ENCODE measurements at places on chromosomes 6 and 20.

- no peak for DNase-seq
These were observed 24.0 kb upstream of the MLN start for GRCh38 chr6:33827546-33828451.

- DNase-seq = no peak
These were observed 1204.0 kb upstream of the ADGRB3 start for GRCh38 chr6:67431076-67431475.

GRCh38 chr6:64050590-64050989, 415.0 kb downstream of the PHF3 start:
- DNase-seq = no peak

GRCh38 chr20:46967646-46968045, 73.0 kb downstream of the EYA2 start:
- DNase-seq = no peak

- no peak for DNase-seq
These were observed 150.1 kb downstream of the SASH1 start for GRCh38 chr6:148492654-148493290.

GRCh38 chr20:10654630-10655029, 19.2 kb downstream of the JAG1 start:
- DNase-seq = peak; percentile 59

DNA sequence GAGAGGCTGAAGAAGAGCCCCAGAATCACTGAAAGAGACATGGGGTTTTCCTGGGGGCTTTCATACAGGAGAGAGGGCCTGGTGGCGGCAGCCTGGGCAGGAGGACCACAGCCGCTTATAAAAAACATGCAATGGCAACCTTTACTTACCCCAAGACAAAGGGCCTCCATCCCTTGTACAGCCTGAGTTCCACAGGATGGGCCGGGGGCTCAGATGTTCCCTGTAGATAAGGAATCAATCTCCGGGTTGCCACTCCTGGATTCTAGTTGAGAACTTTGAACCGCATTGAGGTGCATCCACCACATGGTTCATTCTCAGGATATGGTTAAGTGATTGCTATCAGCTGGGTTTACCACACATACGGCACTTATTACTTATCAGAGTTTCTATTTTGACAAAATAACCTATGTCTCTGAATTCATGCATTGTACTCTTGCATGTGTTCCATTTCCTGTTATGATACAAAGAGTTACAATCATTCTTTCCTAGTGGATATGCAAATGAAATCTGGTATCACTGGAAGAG, 677.6 kb downstream of the KIF16B start:
- no peak for DNase-seq

GRCh38 chr6:35960187-35960586, 39.3 kb upstream of the SRPK1 start:
- no peak for DNase-seq

GRCh38 chr20:12482661-12483060, 526.1 kb upstream of the SPTLC3 start:
- no peak for DNase-seq

DNA sequence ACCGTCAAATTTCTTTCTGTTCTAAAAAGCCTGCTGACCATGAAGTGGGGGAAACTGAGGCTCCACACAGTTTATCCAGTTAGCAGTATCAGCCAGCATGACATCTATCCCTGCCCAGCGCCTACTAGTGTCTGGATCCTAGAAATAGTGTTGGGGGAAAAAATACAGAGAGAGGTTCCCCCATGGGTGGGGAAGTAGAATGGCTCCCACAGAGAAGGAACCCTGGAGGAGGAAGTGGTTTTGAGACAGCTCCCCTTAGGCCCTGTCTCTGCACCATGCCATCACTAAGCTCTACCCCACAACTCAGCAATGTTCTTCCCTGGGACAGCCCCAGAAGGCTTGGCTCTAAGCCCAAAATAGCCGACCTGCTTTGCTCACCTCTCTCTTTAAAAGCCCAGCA, 153.4 kb downstream of the MBOAT1 start:
- no peak for DNase-seq

- peak; percentile 48 for DNase-seq
These were observed 196.0 kb downstream of the BTBD3 start for GRCh38 chr20:12113468-12114371.

GRCh38 chr20:37523911-37524700, 3.1 kb downstream of the NNAT start:
- no peak for DNase-seq

DNA sequence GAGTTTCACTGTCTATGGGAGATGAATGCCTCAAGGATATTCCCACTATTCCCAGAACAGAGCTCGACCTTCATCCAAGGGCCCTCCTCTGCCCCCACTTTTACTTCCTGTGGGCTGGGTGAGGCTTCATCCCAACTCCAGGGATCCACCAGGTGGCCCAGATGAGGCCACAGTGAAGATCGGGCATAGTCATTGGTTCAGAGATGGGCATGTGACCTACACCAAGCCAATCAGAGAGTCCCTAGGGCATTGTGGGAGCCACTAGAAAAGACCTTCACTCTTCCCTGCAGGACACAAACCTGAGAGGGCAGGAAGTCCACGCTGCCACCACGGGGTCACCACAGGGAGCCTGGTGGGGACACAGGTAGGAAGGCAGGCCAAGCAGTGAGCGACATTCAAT, 72.9 kb upstream of the SLC22A16 start:
- DNase-seq = no peak

DNA sequence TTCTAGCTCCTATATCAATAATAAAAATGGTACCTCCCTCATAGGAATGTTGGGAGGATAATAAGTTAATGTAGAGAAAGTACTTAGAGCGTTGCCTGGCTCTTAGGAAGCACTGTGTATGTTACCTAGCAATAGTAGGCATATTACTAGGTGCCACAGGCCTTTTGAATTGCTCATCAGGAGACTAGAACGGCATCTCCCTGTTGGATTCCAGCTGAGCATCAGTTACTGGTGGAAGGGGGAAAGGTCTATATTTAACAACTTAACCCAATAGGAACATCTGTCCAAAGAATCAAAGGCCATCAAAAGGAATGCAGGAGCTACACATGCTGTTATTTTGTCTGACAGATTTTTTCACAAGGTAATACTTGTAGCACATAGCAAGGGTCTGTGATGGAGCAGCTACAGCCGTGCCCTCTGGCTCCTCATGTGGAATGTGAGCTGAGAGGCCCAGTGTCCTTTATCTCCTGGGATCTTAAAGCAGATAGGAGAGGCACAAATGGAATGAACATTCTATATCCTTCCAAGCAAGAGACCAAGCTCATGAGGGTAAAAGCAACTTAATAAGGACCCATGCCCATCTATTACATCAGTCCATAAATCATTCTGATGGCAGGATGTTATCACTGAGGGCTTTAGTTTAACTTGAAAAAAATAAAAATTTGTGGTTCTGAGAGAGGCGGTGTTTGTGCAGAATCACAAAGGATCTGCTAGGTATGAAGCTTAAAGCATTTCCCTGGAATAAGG, 184.9 kb upstream of the LAMP5 start:
- no peak for DNase-seq

DNA sequence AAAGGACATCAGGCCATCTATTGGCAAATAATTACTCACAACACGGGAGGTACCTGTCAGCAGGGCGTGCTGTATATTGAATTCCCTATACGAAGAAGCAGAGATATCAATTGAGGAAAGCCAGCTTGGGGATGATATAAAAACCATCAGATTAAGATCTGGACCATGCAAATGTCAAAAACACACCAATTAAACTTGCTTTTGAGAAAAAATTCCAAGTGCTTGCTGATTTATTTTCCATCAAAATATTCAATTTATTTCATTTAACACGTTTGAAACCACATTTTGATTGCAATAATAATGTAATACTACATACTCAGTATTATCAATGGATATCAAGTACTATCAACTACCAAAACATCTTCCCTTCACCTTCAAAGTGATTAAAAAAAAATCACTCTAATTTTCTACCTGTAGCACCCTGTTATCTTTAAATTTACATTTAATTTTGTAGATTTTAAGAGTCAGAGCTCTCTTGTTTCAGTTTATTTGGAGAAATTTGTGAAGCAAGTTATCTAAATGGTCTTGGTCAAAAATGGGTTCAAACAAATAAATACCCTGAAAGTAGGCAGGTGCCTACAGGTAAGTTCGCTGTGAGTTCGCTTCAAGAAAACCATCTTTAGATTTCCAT, 6.8 kb upstream of the TBX18 start:
- no peak for DNase-seq

- DNase-seq = no peak
These were observed 35.3 kb downstream of the FOXP4 start for GRCh38 chr6:41581381-41581991.

DNA sequence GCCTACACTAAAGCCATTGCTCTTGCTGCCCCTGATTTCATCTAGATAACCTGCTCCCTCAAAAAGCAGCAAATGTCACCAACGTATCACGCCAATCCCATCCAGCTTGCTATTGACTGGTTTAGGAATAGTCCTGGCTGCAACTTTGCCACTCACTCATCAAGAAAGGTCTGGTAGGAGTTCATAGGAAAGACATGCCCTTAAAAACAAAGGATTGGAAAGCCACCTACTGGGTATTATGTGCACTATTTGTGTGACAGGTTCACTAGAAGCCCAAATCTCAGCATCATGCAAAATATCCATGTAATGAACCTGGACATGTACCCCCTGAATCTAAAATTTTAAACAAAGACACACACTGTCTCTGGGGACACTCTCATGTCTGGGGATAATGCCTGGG, 170.4 kb upstream of the COL21A1 start:
- DNase-seq = no peak

DNA sequence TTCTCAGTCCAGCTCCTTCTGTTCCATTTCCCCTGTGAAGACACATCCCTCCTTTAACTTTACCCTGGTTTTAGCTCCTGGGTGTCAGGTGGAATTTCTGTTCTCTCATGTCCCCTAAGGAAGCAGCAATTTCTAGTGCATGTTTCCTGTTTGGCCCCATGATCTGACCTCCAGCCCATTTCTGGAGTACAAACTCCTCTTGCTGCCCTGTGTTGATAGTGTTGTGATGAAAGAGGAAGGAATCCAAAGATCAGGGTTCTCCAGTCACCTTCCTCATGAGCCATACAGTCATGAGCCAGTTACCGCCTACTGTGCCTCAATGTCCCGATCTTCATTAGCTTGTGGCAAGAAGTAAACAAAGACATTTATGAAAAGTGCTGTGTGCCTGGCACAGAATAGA, 97.4 kb downstream of the PHACTR1 start:
- no peak for DNase-seq

GRCh38 chr6:16876201-16876600, 114.9 kb upstream of the ATXN1 start:
- DNase-seq = no peak

GRCh38 chr6:150079604-150080003, 10.7 kb upstream of the ULBP3 start:
- DNase-seq = no peak

DNA sequence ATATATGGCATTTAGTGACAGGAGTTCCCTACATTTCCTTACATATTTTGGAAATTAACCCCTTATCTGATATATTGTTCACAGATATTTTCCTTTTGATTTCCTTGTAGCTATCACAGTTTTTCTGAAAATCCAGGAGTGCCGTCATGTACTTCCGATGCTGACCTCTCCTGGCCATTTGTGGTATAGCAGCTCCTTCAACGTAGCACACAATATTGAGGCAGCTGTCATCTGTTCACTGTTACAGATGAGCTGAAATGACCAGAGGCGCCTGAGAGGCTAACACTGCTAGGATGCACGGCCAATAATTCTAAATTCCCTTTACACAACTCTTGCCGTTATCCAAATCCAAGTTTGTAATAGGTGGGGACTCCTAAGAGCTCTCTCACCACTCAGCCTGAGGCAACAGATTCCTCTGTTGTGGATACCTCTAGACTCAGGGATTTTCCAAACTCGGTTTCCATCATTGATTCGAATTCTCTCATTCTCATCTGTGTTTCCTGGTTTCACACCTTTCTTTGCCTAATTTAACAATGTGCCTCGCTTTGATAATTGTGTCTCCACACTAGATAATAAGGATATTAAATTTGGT, 53.0 kb downstream of the MMUT start:
- DNase-seq = peak; percentile 69

DNA sequence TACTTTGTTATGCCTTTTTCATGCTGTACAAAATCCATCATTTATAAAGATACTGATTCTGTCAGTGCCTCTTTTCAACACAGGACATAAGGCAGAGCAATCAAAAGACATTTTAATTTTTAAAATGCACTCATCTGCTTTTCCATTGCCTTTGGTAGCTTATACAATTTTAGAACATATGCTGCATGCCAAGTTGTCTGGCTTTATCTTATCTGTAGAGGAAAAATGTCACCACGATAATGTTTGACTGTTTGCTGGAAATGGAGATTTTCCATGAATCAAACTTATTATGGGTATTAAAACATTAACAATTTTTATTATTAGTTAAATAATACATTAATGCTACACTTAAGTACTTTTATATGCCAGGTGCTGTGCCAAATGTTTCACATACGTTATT, 50.5 kb downstream of the NKAIN2 start:
- no peak for DNase-seq

- peak; percentile 92 for DNase-seq
These were observed 1.2 kb downstream of the STK35 start for GRCh38 chr20:2102585-2103460.

- DNase-seq = no peak
These were observed 39.0 kb downstream of the CAP2 start for GRCh38 chr6:17432356-17432755.

DNA sequence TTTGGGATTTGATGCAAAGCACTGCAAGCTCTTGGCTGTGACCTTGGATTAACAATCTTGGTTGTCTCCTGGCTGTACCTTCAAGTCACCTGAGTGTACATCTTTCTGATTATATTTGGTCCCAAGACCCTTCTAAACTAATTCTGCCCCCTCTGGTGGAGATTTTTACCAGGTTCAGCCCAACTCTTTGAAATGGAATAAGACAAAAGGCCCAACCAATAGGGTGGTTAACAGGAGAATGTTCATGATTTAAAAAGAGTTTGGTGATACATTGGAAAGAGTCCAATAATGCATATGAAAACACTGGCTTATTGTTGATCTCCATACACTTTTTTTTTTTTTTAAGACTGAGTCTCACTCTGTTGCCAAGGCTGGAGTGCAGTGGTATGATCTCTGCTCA, 77.5 kb upstream of the CD83 start:
- DNase-seq = no peak

DNA sequence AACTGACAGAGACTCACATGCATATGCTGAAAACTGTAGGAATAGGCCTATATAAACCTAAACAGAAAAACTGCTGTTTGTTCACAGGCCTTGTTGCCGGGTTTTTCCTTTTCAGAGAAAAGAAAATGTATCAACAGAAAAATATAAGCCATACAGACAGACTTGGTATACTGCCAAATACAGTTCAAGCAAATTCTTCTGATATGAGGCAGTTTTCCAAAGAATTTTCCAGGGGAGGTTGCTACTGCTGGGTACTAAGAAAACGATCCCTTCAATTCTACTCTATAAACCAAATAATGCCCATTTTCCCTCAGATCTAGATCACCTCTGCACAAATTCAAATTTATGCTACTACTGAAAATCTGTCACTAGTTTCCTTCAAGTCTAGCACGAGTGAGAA, 59.4 kb downstream of the ME1 start:
- peak; percentile 79 for DNase-seq

All from lung microvascular endothelial cell (primary cell).